ENCODE measurements at places on chromosomes 5 and 9.

DNA sequence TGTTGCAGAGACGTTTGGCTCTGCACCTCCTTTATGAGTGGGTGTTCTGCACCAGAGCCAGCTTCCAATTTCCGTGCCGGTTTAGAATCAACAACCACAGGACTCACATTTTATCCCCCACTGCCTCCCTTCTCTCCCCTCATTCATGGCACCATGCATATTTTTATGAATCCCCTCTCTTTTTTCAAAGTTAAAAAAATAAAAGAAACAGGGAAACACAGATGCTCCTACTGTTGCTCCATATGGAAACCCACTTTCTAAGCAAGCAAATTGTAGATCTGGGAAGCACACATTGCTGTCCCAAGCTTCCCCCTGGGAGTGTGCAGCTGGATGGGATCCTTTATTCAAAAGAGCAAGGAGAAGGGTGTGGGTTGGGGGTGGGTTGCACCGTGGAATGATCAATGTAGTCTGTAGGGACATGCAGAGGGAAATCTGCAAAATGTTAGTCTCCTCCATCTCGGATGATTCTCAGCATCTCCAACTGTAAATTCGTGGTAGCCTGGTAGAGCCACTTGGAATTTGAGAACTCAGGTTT, 410.0 kb upstream of the ADAMTSL1 start:
- DNase-seq, result no peak

GRCh38 chr5:66864240-66864884, 268.2 kb downstream of the MAST4 start:
- DNase-seq, result peak; percentile 54

DNA sequence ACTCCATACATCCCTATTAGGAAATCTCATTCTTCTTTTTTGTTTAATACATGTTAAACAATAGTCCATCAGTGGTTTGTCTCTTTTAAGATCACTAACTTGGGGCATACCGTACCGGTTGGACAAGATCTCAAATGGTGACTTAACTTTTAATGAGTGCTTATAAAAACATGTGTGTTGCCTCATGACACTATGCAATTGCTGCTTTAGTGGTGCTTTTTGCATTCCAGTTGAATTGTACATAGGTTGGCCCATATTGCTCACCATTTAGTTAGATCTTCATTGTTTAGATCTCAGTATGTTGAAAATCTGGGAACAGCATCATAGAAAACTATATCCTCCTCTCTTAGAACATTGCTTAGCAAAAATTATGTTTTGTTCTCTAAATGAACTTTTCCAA, 17.8 kb downstream of the C9orf85 start:
- DNase-seq, result no peak

DNA sequence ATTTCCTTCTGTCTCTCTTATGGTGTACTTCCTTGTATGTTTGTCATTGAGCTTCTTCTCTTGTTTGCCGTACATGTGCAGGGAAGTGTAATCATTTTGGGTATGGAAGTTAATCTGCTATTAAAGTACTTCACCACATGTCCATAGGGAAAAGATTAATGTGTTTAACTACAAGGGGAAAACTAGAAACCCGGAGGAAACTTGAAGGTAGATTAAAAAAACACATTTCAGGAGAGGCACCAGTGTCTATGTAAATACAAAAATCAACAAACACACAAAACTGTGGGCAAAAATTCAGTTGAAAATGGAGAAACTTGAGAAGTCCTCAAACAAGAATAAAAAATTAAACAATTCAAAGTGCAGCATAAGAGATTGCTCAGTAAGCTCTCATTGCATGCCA, 166.4 kb downstream of the PBX3 start:
- no peak for DNase-seq

GRCh38 chr5:574906-575305, 37.2 kb upstream of the CEP72 start:
- no peak for DNase-seq

DNA sequence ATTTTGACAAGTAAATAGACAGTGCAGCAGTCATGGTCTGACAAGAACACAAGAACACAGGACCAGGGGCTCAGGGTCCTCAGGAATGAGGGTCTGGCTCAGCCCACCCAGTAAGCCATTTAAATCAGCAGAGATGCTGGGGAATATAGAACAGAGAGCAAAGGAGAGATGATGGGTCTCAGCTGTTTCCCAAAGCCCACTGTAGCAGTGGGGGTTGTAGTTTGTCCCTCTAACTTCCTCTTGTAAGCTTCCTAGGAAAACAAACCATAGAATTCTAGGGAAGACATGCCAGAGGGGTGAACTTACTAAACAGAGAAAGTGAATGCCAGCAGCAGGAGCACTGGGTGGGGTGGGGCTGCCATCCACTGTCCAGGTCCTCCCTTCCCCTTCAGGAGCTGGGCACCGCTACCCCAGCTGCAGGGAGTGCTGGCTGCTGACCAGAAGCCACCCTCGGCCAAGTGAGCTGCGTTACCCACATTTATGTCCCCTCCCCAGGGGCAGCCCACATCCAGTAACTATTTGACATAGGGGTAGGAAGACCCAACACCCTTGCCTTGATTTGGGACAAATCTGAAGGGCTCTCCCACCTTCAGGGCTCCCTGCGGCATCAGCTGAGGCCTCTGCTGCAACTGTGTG, 41.6 kb downstream of the GABBR2 start:
- no peak for DNase-seq

DNA sequence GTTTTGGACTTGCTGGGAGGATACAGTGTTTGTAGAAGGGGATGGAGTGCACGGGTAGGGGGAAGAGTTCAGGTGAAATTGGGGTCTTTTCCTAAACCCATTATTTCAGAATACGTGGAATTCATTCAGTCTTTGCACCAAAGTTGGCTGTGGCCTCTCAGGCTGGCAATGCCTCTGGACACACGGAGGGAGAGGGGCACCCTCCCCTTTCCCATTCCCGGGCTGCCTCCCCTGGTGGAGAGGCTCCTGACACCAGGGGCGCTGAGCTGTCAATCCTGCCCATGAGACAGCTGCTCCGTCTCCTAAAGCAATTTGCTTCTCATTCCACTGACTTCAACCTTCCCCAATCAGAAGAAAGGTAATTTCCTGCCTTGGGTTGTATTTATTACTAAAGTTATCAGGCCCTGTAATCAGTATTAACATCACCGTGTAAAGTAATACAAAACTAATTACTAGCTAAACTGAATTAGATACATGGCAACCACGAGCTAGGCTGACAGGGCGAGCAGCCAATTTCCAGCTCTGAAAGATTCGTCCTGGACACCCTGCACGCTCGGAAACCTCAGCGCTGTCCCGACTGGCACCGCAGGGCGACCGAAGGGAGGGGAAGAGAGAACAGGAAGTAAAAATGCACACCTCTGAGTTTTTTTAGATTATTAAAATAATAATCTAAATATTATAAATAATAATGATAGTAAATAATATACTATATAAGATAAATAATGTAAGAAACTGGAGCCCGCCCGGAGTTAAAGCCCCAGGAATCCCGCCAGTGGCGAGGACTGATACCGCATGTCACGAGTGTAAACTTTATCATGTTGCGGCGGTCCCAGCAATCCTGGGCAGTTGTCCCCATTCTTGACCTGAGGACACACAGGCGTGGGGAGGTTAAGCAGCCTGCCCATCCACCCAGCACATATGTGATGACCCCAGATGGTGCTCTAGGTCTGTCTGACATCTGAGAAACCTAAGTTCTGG, 6.9 kb upstream of the OLFM1 start:
- DNase-seq, result no peak

DNA sequence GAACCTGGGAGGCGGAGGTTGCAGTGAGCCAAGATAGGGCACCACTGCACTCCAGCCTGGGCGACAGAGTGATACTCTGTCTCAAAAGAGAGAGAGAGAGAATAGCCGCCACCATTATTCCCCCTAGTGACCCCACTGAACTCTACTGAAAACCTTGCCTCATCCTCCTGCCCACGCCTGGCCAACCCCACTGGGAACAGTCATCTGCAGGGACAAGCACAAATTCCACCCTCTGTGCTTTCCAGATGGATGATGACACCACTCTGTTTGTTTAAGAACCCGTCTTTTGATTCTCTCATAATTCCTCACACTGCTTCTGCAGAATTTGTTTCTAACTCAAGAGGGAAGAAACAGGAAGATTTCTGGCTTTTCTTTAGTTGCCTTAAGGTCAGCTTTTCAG, 12.2 kb downstream of the BHMT2 start:
- DNase-seq, result no peak

- DNase-seq, result no peak
Observed at GRCh38 chr5:95935553-95936100, 26.0 kb downstream of the ELL2 start.

GRCh38 chr5:14190194-14191164, 47.3 kb downstream of the TRIO start:
- DNase-seq, result no peak

GRCh38 chr5:105413406-105413990, 1850.9 kb upstream of the NUDT12 start:
- no peak for DNase-seq

GRCh38 chr9:132169672-132170392, 8.0 kb downstream of the NTNG2 start:
- peak; percentile 52 for DNase-seq

- no peak for DNase-seq
Observed at GRCh38 chr5:139141446-139142204, 56.5 kb downstream of the SIL1 start.

- no peak for DNase-seq
Observed at GRCh38 chr5:110909950-110910349, 161.6 kb upstream of the TSLP start.

DNA sequence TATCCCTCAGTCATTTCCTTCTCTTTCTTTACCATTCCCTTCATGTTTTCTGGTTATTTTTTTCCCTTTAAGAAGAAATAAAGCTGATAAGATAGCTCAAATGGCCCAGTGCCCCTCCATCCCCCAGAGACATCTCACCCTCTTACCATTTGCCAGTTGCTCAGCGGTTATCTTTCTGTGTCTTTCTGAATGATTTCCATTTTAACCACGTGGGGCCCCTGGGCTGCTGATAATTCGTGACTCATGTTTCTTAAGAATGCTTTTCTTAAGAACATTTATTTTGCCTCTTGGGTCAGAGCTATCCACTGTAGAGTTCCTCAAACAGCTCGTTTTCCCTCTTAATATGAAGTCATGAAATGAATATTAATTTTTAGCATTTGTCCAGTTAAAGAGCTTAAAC, 147.8 kb downstream of the MAST4 start:
- no peak for DNase-seq

GRCh38 chr5:160750938-160751657, 100.9 kb downstream of the ATP10B start:
- DNase-seq, result no peak

DNA sequence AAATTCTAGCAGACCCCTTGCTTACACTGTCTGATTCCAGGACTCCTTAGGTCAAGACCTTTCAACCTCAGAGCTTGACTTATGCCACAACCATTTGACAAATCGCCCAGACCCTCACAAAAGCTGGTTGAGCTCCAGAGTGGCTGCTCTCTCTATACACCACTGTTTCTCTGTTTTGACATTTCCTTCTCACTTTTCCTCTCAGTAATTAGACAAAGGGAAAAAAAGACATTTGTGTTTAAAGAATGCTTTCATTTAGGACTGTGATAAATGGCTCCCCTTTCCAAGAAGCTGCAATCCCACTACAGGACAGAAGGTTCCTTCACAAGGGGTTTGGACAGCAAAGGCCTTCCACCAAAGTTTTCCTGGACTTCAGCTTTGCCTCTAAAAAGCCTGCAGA, 601.3 kb downstream of the NR2F1-AS1 start:
- no peak for DNase-seq

GRCh38 chr5:51983161-51983560, 599.9 kb downstream of the ISL1 start:
- no peak for DNase-seq

DNA sequence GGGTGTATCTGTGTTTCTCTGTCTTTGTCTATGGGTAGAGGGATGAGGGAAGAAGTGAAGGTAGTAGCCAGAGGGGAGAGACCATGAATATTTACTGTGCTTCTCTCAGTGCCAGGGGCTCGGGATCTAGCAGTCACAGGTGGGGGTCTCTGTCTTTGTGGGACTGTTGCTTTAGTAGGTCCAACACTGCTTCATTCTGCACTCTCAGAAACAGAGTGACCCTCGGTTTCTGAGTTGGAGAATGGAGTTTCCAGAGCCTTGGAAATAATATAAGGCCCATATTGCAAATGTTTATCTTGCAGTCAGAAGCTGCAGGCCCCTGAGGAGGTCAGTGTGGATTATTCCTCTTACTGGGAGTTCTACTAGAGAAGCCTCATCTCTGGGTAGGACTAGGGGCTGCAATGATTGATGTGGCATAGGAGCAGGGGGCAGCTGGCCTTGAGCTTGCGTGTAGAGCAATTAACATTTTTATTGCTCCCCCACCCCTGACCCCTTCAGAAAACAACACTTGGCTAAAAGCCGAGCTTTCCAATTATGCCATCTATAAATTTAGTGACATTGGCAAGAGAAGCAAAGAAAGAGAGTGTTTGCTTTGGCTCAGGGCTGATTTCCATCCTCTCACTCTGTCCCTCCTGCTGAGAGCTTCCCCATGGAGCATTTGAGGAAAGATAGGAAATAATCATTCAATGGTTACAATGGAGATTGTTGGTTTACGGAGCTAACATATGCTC, 55.0 kb upstream of the TRPC7 start:
- DNase-seq, result no peak

GRCh38 chr5:176883700-176884570, 15.2 kb downstream of the HK3 start:
- no peak for DNase-seq

GRCh38 chr9:70557661-70558369, 143.4 kb upstream of the KLF9 start:
- no peak for DNase-seq

- DNase-seq, result no peak
Observed at GRCh38 chr9:121838746-121839669, 187.6 kb downstream of the DAB2IP start.

- no peak for DNase-seq
Observed at GRCh38 chr9:72718503-72718902, 197.1 kb downstream of the TMC1 start.

DNA sequence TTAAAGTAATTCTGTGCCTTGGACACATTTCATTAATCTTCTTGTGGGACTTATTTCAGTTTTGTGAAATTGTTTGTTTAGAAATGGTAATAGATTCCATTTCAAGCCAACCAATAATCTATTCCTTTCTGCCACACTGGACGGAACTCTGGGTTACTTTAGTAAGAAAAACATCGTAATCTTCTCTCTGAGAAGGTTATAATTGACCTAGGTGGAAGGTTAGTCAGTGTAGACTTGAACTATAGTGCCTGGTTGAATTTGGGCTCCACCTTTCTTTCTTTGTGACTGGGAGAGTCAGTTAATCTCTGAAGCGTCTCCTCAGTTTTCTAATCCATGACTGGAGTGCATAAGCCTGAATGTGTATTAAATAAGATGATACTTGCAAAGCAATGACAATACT, 89.7 kb upstream of the PRLR start:
- DNase-seq, result no peak

Data from CD4-positive, alpha-beta T cell treated with Interleukin-15 for 4 hours (primary cell).